ENCODE measurements at places on chromosomes 2 and 18. TPM values are rescaled to one million over a fixed set of nuclear protein-coding genes. Genes with fewer than 3 reads are reported as not detected.

UGT1A10 gene
- total RNA-seq, result not detected

DNA sequence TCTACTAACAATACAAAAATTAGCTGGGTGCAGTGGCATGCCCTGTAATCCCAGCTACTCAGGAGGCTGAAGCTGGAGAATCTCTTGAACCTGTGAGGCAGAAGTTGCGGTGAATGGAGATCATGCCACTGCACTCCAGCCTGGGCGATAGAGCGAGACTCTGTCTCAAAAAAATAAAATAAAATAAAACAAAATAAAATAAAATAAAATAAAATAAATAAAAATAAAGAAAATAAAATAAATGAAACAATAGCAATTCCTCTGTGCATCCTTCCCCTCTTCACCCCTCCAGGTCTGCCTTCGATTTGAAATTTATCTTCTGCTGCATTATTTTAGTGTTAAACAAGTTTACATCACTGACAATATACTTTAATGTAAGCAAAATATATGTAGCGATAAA is 63.0 kb upstream of the UXS1 start:
- peak; percentile 10 for DNase-seq

GPR17 gene
- not detected for total RNA-seq

DNA sequence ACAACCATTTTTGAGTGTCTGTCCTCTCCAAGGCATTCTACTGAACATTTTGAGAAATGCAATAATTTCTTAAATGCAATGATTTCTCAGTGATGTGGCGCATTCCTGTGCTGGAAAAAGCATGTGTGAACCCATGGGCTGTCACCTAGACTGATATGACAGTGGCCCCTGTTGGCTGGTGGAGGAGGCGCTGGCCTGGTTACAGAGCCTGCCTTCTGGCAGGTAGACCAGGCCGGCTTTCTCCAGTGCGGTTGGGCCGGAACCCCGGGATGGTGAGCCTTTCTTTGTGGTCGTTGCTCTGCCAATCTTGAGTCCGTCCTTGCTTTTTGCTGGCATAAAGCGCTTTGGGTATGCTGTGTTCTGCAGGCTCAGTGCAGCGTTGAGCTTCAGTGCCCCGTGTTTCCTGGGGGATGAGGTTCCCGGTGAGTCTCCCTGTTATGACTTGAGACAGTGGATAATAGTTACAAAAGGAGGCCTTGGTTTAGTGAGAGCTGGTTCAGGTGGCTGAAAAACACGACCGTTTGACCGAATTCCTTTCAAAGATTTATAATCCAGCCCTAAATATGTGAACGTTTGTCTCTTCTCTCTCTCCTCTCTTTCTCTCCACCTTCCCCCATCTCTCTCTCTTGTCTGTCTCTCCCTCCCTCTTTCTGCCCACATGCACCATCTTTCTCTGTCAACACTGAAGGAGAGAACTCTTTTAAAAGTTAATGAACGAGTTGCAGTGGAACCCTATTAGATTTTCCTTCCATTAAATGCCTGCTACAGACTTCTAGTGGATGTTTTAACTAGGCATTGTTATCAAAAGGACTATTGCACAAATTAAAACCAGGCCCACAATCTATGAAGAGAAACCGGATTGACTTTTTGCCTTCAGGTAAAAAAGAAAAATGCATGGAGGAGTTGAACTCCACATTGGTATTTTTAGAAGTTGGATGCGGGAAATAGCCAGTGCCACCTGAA is 34.0 kb downstream of the TSHZ1 start:
- DNase-seq, result no peak

DYSF gene
- 68.8 TPM for total RNA-seq

ANKRD30BL gene
- total RNA-seq, result not detected

ABCG5 gene
- not detected for total RNA-seq

KLHL41 gene
- 0.89 TPM for total RNA-seq

DNA sequence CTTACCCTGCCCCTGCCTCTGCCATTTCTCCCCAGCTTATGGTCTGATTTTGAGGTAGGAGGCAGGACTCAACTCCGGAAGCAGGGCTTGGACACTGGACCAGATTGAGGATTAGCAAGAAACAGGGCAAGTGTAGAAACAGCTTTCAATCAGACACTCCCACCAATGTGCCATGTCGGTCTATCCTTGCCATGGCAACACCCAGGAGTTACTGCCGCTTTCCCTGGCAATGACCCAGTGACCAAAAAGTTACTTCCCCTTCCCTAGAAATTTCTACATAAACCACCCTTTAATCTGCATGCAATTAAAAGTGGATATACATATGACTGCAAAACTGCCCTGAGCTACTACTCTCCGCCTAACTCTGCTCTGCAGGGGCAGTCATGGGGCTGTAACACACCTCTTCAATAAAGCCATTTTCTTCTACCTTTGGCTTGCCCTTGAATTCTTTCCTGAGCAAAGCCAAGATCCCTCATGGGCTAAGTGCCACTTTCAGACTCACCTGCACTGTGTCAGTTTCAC is 156.7 kb downstream of the LPIN1 start:
- DNase-seq, result peak; percentile 32

DNA sequence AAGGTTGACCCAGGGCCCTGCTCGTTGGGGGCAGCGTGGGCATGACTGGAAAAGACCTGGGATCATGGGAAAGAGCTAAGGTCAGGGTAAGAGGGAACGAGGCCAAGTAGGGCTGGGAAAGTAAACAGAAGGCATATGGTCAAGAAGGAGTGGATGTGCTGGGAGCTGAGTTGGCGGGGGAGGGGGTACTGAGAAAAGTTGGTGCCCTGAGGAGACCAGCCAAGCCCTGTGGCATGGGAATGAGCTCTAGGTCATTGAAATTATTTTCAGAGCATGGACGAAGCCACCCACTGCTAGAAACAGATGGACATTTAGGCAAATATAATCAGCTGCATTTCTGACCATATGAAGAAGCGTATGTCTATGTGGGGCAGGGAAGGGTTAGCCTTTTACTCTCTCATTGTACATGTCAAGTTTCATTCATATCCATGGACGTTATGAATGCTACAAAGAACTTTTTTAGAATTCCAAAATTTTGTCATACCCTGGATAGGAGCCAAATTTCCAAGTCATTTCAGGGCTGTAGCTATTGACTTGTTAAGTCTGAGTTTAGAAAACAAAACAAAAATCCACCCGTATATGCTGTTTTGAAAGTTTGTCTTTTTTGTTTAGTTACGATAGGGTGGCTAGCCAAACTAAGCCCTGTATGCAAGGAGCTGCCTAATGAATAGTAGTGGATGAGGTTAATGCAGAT is 19.1 kb downstream of the MAPRE2 start:
- DNase-seq, result no peak

- no peak for DNase-seq
These were observed 54.3 kb upstream of the SLC39A10 start for GRCh38 chr2:195602687-195603086.

DNA sequence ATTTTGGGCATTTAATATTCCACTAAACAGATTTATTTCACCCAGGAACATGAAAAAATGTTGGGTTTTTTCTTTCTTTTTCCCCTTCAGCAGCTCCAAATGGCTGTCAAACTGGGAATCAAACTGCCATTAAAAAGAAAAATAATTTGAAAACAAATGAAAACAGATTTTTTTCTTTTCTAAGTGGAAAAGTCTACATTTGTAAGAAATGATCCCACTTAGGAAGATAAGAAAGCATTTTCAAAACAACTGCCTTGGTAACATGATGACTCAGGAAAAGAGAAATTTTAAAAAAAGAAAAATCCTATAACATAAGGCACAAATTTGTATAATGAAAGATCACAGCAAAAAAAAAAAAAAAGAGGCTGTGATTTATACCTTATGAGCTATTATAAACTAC is 20.0 kb downstream of the ZNF521 start:
- DNase-seq, result no peak

MAP3K19 gene
- total RNA-seq, result not detected

- no peak for DNase-seq
These were observed 299.5 kb downstream of the ARHGAP15 start for GRCh38 chr2:143428700-143429099.

DNA sequence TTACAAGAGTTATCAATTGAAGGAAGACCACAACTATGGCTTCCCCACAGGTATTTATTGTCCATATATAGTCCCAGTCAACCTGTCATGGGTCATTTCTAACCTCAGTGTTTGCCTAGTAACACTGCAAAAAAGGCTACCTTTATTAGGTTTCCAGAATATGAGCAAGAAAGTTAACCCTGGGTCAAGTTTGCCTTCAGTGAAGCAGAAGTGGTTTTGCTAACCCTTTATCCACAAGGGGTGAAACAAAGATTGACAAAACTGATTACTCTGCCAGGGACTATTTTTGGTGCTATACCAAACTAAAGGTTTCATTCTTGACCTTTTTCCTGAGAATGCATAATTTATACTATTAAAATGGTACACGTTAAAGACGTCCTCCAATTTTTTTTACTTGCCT is 28.8 kb downstream of the SP100 start:
- DNase-seq, result no peak

KIAA2012 gene
- total RNA-seq, result not detected

BMP10 gene
- total RNA-seq, result not detected

INPP4A gene
- 31.5 TPM for total RNA-seq

RIT2 gene
- not detected for total RNA-seq

SCYGR4 gene
- not detected for total RNA-seq

EFEMP1 gene
- 7.4 TPM for total RNA-seq

GRCh38 chr2:51718881-51719280 is 686.9 kb upstream of the NRXN1 start:
- DNase-seq, result no peak

CREG2 gene
- not detected for total RNA-seq

LHCGR gene
- total RNA-seq, result not detected

GRCh38 chr2:70738159-70738558 is 29.8 kb downstream of the ADD2 start:
- DNase-seq, result no peak

LTBP1 gene
- total RNA-seq, result 111 TPM

DNA sequence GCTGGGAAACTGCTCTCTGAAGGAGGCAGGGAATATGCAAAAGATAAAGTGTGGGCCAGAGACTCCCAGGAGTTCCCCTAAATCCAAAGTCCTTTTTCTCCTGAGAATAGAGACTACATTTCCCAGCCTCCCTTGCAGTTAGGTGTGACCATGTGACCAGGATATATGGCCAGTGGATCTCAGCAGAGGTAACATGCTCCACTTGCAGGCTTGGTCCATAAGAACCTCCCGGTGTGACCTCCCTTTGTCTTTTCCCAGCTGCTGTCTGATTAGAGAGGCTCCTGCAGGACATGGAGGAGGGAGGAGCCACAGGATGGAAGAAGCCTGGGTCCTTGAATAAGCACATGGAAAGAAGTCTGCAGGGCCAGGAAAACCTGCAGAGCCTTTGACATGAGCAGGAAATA is 76.2 kb downstream of the TGFA start:
- no peak for DNase-seq

GRCh38 chr2:98895901-98896300 is 40.1 kb downstream of the CRACDL start:
- DNase-seq, result peak; percentile 57

- DNase-seq, result no peak
These were observed 256.5 kb downstream of the CELF4 start for GRCh38 chr18:37309059-37309458.

DNAJC5G gene
- not detected for total RNA-seq

DNA sequence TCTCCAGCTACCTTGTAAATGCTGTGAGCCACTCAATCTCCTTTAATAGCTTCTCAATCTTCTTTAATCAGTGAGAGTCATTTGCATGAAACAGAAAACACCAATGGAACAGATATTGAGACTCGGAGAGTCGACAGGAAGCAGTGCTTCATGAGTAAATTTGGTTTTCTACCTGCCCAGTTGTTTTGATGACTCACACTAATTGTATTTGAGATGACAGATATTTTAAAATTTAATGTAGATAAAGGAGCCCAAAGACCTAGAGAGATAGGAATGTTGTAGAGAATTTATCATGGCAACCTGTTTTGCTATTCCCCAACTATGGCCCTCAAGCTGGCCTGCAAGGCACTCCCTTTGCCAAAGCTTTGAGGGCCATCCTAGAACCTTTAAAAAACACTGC is 119.1 kb downstream of the CDC42EP3 start:
- DNase-seq, result no peak

- DNase-seq, result no peak
These were observed 2.4 kb upstream of the EVX2 start for GRCh38 chr2:176085861-176086771.

- DNase-seq, result no peak
These were observed 167.1 kb upstream of the FOSL2 start for GRCh38 chr2:28225473-28226080.
